ENCODE measurements at places on chromosomes 12 and 14.

GRCh38 chr14:95681153-95681552, 5.1 kb upstream of the TCL1B start:
- H3K4me3 ChIP-seq: no peak overlapping the region
- no peaks in the 10 kb centered on the region for H3K36me3 ChIP-seq
- no peaks in the 10 kb centered on the region for H3K4me1 ChIP-seq
- DNase-seq: no peak
- no peak overlapping the region for H3K27ac ChIP-seq
- no peaks in the 10 kb centered on the region for H3K27me3 ChIP-seq

- no peak for DNase-seq
- no peak overlapping the region for H3K27ac ChIP-seq
- no peaks in the 10 kb centered on the region for H3K27me3 ChIP-seq
- H3K4me3 ChIP-seq: no peak overlapping the region
- peaks cover 39% of the 10 kb centered on the region for H3K36me3 ChIP-seq
- H3K4me1 ChIP-seq: no peaks in the 10 kb centered on the region
Observed at GRCh38 chr14:96554315-96554910, 52.2 kb downstream of the PAPOLA start.

DNA sequence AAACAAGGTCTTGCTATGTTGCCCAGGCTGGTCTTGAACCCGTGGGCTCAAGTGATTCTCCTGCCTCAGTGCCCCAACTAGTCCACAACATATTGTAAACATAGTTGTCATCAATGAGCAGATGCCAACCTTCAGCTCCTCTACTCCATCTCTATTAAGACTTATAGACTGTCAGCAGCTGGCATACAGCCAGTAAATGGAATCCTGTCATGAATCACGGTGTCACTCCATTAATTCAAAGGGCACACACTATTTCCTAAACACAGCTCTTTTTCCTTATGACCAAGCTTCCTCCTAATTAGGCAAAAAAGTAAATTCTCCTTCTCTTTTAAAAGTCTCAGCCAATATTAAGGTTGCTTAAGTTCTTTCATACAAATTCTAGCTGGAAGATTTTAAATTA, 111.2 kb downstream of the ITPR2 start:
- no peak for DNase-seq
- H3K4me1 ChIP-seq: peaks cover 10% of the 10 kb centered on the region
- H3K36me3 ChIP-seq: no peaks in the 10 kb centered on the region
- H3K27ac ChIP-seq: no peak overlapping the region
- no peak overlapping the region for H3K4me3 ChIP-seq

DNA sequence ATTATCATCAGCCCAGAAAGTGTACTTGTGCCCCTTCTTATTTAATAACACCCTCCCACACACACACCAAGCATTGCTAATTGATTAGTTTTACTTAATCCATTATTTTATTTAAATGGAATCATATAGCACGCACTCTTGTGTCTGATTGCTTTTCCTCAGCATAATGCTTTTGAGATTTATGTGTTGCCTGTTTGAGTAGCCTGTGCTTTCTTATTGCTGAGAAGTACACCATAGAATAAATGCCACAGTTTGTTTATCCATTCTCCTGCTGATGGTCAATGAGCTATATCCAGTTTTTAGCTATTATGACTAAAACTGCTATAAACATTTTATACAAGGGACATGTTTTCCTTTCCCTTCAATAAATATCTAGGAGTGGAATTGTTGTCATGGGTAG, 409.9 kb upstream of the PDE3A start:
- H3K27ac ChIP-seq: no peak overlapping the region
- no peaks in the 10 kb centered on the region for H3K27me3 ChIP-seq
- no peak overlapping the region for H3K4me3 ChIP-seq
- DNase-seq: no peak
- H3K4me1 ChIP-seq: no peaks in the 10 kb centered on the region
- H3K36me3 ChIP-seq: no peaks in the 10 kb centered on the region

- H3K4me3 ChIP-seq: no peak overlapping the region
- H3K4me1 ChIP-seq: no peaks in the 10 kb centered on the region
- DNase-seq: no peak
- no peaks in the 10 kb centered on the region for H3K27me3 ChIP-seq
- H3K27ac ChIP-seq: no peak overlapping the region
- H3K36me3 ChIP-seq: no peaks in the 10 kb centered on the region
Observed at GRCh38 chr12:94206886-94207285, 58.5 kb downstream of the PLXNC1 start.

- peaks cover 32% of the 10 kb centered on the region for H3K4me1 ChIP-seq
- H3K27me3 ChIP-seq: no peaks in the 10 kb centered on the region
- peak overlapping the region; percentile 70 for H3K27ac ChIP-seq
- no peak for DNase-seq
- H3K4me3 ChIP-seq: no peak overlapping the region
Observed at GRCh38 chr14:68377459-68377858, 415.4 kb downstream of the ZFP36L1 start.

DNA sequence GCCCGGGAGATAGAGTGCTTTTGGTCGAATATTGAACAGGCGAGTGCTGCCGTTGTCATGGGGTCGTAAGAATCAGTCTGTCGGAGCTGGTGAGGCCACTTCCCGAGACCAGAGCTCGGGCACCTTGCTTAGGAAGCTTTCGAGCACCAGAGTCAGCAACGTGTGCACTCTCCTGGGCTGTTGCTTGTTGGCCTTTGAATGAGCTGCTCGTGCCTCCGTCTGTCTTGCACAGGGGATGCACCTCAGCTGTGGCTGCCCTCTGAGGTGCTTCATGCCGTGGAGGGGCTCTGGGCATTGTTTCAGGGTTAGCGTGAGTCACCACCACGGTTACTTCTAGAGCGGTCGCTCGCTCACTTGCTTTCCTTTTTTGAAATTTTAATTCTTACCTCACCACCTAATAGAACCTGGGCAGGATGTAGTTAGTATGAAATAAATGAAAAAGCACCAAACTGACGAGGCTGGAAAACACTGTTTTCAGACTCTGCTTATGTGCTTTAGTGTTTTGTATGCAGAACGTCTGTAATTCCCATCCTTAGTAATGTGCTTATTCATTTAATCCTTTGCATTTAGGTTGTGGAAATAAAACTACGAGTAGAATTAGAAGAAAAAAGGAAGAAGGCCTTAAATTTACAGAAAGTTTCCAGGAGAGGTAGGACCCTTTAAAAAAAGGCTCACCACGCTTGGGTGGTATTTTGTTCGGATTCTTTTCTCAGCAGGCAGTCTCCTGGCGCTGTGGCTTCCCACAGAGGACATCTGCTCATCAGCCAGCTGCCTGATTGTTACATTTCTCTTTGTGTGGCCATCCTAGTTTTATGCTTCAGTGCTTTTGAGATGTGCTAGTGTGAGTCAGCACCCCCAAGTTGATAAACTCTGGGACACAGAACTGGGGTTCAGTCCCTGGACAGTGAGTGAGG, 40.6 kb downstream of the EP400 start:
- H3K36me3 ChIP-seq: peaks cover 100% of the 10 kb centered on the region
- no peaks in the 10 kb centered on the region for H3K27me3 ChIP-seq
- H3K27ac ChIP-seq: no peak overlapping the region
- no peak for DNase-seq
- no peak overlapping the region for H3K4me3 ChIP-seq

GRCh38 chr14:99037777-99038430, 234.1 kb downstream of the BCL11B start:
- no peak overlapping the region for H3K4me3 ChIP-seq
- H3K36me3 ChIP-seq: no peaks in the 10 kb centered on the region
- H3K27ac ChIP-seq: no peak overlapping the region
- no peaks in the 10 kb centered on the region for H3K27me3 ChIP-seq
- peak; percentile 24 for DNase-seq

GRCh38 chr12:12481631-12482030, 81.0 kb downstream of the DUSP16 start:
- H3K4me1 ChIP-seq: no peaks in the 10 kb centered on the region
- DNase-seq: no peak
- H3K4me3 ChIP-seq: no peak overlapping the region
- H3K27me3 ChIP-seq: no peaks in the 10 kb centered on the region
- H3K36me3 ChIP-seq: peaks cover 87% of the 10 kb centered on the region

- DNase-seq: peak; percentile 63
- no peaks in the 10 kb centered on the region for H3K4me1 ChIP-seq
- H3K4me3 ChIP-seq: no peak overlapping the region
- no peak overlapping the region for H3K27ac ChIP-seq
Observed at GRCh38 chr14:106879241-106879640, 1352.9 kb downstream of the TMEM121 start.

DNA sequence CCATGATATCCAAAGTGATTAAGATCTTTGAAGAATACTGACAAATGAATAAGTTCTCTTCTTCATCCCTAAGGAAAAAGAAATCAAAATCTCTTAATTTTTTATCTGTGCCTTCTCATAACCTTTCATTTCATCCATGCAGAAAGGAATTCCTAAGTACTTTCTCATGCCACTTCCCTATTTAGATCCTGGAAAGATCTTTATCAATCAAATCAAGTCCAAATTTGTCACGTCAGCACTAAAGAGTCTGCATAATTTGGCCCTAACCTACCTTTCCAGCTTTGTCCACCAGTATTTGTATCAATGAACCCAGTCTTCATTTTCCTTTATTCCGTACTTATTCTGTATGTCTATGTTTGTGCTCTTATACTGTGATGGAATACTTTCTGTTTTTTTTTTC, 41.2 kb downstream of the VEZT start:
- no peak for DNase-seq
- H3K4me3 ChIP-seq: no peak overlapping the region
- peaks cover 68% of the 10 kb centered on the region for H3K36me3 ChIP-seq
- peaks cover 15% of the 10 kb centered on the region for H3K4me1 ChIP-seq

DNA sequence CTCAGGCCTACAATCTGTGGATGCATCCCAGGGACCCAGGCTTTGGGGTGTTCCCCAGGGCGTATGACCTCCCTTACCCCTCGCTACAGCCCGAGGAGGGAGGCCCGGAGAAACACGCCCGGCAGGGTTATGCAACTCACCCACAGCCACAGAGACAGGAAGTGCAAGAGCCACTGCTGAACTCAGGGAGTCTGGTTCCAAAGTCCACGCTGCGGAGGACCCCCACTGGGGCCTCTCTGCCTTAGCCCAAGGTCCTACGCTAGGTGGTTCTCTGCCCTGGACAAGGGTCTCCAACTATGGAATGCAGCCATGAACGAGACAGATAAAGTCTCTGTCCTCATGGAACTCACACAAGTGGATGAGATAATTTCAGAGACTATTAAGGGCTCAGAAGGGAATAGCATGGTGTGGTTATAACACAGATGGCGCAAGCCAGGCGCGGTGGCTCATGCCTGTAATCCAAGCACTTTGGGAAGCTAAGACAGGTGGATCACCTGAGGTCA, 11.3 kb downstream of the SCARB1 start:
- H3K4me3 ChIP-seq: no peak overlapping the region
- no peaks in the 10 kb centered on the region for H3K36me3 ChIP-seq
- H3K27me3 ChIP-seq: no peaks in the 10 kb centered on the region
- peak; percentile 81 for DNase-seq
- H3K27ac ChIP-seq: peak overlapping the region; percentile 39

DNA sequence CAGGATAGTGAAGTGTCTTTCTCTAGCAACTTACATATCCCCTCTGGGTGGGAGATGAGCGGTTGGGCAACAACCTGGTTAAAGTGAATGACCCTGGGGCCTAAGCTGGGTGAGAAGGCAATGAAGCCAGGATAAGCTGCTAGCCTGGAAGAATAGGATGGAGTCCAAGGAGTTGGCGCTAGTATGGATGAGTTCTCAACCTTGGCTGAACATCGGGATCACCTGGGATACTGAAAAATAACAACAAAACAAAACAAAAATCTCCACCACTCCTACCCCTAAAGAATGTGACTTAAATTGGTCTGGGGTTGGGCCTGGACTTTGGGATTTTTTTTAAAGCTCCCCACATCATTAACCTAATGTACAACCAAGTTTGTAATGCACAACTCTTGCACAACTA, 4.8 kb upstream of the RPS6KA5 start:
- H3K27me3 ChIP-seq: no peaks in the 10 kb centered on the region
- H3K4me3 ChIP-seq: no peak overlapping the region
- peaks cover 15% of the 10 kb centered on the region for H3K4me1 ChIP-seq
- no peak overlapping the region for H3K27ac ChIP-seq
- no peak for DNase-seq

- no peak overlapping the region for H3K4me3 ChIP-seq
- peaks cover 7% of the 10 kb centered on the region for H3K4me1 ChIP-seq
- peak overlapping the region; percentile 86 for H3K27ac ChIP-seq
- no peaks in the 10 kb centered on the region for H3K36me3 ChIP-seq
- DNase-seq: no peak
Observed at GRCh38 chr12:2246358-2246757, 193.6 kb downstream of the CACNA1C start.

DNA sequence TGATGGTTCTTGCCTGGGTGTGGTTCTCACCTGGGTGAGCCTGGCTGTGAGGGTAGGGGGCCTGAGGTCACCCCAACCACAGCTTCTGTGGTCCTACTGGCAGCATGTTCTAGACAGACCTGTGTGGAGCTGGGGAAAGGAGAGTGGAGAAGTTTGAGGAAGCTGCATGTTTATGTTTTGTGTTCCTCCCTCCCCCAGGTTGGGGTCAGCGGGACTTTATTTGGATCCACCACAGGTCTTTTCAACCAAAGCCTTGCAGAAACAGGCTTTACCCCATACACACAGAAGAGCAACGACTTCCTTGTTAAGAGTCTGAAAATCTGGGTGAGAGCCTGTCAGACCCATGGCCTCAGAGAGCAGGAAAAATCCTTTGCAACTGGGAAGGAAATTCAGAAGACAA, 5.6 kb downstream of the CD9 start:
- DNase-seq: no peak
- H3K27ac ChIP-seq: peak overlapping the region; percentile 99
- H3K27me3 ChIP-seq: no peaks in the 10 kb centered on the region
- peaks cover 67% of the 10 kb centered on the region for H3K4me1 ChIP-seq
- H3K36me3 ChIP-seq: no peaks in the 10 kb centered on the region

DNA sequence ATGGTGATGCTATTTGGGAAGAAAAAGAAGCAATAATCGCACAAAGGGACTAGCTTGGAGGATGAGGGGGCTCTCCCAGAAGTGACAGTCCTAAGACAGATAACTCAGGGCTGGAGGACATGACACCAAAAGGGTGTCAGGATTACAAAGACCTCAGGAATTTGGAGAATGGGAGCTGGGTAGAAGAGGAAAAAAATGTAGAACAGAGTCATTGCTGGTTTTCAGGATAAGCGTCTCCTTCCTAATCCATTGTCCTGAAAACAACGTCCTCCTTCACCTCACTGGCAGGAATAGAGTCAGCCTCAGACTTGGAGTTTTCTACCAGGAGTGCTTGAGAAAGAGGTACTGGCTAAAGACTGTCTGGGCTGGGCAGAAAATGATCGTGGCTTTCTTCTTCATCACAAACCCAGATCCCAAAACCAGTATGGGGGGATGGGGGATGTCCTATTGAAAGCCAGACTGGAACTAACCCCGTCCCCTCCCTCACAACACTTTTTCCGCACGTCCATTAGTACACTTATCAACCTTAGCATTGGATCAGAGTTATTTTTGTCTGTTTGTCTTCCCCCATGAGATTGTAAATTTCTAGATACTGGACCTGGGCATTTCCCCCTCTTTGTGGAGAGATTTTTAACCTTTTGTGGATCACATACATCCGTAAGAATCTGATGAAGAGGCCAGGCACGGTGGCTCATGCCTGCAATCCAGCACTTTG, 14.3 kb downstream of the B4GALNT3 start:
- peaks cover 19% of the 10 kb centered on the region for H3K4me1 ChIP-seq

GRCh38 chr12:106247674-106248311, at the start of gene CKAP4:
Gene CKAP4 (minus strand): TSS chr12:106248020. CDS start chr12:106247851, 169 bp downstream.
- H3K4me1 ChIP-seq: peaks cover 32% of the 10 kb centered on the region
- H3K4me3 ChIP-seq: peak within 1 kb of the TSS; percentile 74
- H3K36me3 ChIP-seq: peaks cover under 1% of the 10 kb centered on the region
- H3K27me3 ChIP-seq: no peaks in the 10 kb centered on the region
- DNase-seq: peak; percentile 96
